ENCODE measurements at places on chromosomes 11 and 22.

DNA sequence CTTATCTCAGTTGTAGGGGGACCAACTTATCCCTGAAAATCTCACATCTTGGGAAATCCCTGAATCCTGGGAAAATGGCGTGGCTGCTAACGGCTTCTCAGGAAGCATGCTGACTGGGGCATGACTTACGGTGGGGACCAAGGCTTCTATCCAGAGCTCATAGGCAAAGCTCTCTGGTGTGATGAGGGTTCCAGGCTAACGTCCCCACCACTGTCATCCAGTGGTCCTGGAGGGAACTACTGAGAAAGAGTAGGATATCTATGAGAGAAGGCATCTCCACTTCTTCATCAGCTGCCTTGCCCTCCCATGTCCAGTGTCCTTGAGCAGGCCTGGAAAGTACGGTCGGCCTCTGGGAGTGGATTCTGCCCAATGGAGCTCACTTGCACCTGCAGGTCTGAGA is 210.4 kb upstream of the B3GAT1 start:
- DNase-seq: no peak

GRCh38 chr22:37461961-37462360 is 24.2 kb downstream of the MFNG start:
- DNase-seq: no peak

DNA sequence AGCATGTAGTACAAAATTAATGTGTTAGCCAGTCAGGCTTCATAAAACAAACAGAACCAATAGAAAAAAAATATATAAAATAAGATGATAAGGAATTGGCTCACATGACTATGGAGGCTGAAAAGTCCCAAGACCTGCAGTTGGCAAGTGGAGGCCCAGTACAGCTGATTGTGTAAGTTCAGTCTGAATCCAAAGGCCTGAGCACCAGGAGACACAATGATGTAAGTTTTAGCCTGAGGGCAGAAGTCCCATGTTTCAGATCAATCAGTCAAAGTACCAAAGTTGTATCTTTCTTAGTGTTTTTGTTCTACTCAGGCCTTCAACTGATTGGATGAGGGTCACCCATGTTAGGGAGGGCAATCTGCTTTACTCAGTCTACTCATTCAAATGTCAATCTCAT is 14.3 kb upstream of the OR10D3 start:
- DNase-seq: no peak

DNA sequence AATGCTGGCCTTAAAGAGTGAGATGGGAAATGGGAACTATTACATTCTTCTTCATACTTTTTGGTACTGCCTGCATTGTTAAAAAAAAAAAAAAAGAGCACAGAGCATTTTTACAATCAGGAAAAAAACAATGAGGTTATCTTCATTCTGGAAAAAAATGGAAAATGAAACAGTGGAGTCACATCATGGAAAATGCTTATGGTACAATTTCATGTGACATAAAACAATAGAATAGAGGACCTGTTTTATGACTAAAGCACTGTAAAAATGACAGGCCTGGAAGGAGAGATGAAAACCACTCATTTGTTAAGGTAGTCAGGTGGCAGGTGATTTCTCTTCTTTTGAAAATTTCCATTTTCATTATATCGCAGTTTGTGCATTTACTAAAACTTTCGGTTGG is 75.0 kb downstream of the TIMP3 start:
- no peak for DNase-seq

- DNase-seq: no peak
These were observed 46.7 kb downstream of the ABTB2 start for GRCh38 chr11:34311126-34311525.

GRCh38 chr11:69445131-69445470 is 36.4 kb upstream of the LINC01488 start:
- no peak for DNase-seq

DNA sequence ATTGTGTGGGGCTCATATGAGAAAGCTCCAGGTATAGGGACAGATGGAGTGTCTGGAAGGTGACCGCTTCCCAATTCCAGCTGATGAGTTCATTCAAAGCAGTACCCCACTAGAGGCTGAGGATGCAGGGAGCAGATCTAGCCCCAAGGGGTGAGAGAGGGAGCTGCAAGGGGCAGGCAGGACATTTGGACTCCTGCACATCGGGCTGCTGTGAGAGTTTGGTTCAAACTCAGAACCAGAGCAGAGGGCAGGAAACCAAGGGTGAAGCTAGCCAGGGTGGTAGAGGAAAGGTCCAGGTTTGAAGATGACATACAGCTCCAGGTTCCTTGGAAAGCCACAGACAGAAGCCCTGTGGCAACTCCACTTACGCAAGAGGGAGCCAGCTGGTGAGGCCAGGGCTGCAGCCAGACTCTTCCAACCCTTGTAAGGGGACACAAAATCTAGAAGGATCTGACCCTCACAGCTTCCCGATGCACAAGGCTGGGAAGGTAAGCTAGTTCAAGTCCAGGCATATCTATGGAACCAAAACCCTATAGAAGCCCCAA is 1.9 kb downstream of the CSNK2A3 start:
- DNase-seq: no peak

- no peak for DNase-seq
These were observed 137.8 kb downstream of the C11orf58 start for GRCh38 chr11:16876053-16876752.

DNA sequence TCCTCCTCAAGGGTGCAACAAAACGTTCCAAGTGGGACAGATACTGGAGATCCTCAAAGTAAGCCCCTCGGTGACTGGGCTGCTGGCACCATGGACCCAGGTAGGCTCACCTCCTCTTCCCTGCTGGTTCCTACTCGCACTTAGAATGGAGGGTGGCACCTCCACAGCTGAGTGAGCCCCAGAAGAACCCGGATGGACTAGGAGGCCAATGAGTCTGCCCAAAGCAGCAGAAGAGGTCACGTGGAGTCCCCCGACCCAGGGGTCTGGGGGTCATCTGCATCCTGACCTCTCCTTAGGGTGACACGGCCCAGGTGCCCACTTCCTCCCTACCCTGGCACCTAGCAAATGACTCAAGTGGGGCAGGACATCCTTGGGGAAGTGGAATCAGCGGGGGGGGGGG is 4.4 kb downstream of the APOL1 start:
- no peak for DNase-seq

GRCh38 chr22:49776891-49777290 is 50.8 kb downstream of the BRD1 start:
- DNase-seq: no peak

- DNase-seq: no peak
These were observed at the start of gene OR52A5 for GRCh38 chr11:5137996-5138395. Gene OR52A5 (minus strand): TSS chr11:5138356. CDS start chr11:5132642, 5,714 bp downstream.

- DNase-seq: no peak
These were observed 121.5 kb upstream of the B3GAT1 start for GRCh38 chr11:134533511-134533910.

GRCh38 chr22:27513021-27513420 is 288.5 kb downstream of the MN1 start:
- DNase-seq: no peak

GRCh38 chr22:48631288-48631863 is 1196.3 kb downstream of the BRD1 start:
- no peak for DNase-seq

DNA sequence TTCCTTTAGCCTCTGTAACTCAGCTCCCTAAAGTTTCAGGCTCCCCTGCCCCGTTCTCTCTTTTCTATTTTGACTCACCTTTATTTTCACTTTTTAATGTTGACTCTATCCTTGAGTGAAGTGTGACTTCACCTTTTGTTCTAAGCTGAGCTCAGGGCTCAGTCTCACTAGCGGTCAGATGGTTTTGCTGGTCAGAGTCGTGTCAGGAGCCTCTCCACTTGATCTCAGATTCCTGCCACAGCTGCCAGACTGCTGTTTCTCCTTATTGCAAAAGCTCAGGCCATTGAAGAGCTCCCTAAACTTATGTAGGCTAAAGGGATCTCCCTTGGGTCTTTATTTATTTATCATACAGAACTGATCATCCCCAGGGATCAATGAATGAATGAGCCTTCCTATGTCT is 13.7 kb upstream of the POU2AF2 start:
- no peak for DNase-seq

GRCh38 chr22:30697975-30698374 is 3.3 kb downstream of the OSBP2 start:
- DNase-seq: no peak

GRCh38 chr11:118008271-118008911 is 22.2 kb downstream of the IL10RA start:
- DNase-seq: no peak

GRCh38 chr11:116697639-116698038 is 75.1 kb downstream of the BUD13 start:
- DNase-seq: no peak

Data from activated CD4-positive, alpha-beta T cell treated with anti-CD3 and anti-CD28 coated beads, Interleukin-2, amount 50 U/mL, for 48 hours (primary cell).